ENCODE measurements at places on chromosomes 7 and 10. TPM values are rescaled to one million over a fixed set of nuclear protein-coding genes. Genes with fewer than 3 reads are reported as not detected.

CDC14C gene
- not detected for total RNA-seq

NPTX2 gene
- total RNA-seq, result 12.5 TPM

GIMAP1 gene
- total RNA-seq, result 3.5 TPM

ARHGEF35 gene
- 9.7 TPM for total RNA-seq

CRTAC1 gene
- 11.9 TPM for total RNA-seq

PCLO gene
- 17.7 TPM for total RNA-seq

SP4 gene
- 13.3 TPM for total RNA-seq

FBXL13 gene
- total RNA-seq, result 4.0 TPM

- no peak for DNase-seq
Measured at GRCh38 chr10:24792638-24793037, 69.0 kb upstream of the ARHGAP21 start.

DNA sequence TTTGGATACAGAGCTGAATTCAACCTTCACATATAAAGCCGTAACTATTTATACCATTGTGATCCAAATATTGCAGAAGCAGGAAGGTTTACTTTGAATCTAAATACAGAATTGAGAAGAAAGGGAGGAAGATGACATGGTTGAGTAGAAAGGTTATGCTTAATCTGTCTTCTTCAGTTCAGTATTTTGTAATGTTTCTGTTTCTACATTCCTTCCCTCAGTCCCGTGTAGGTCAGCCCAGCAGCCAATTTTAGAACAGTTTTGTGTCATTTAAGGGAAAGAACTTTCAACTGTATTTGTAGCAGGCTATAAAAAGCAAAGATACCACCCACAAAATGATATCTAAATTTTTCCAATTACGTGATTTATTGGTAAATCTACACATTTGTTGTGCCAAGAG lies 97.4 kb downstream of the CPED1 start:
- DNase-seq, result no peak

- DNase-seq, result no peak
Measured at GRCh38 chr7:32116436-32116835, 46.2 kb upstream of the PDE1C start.

- DNase-seq, result no peak
Measured at GRCh38 chr10:29851241-29851640, 208.1 kb downstream of the JCAD start.

DNA sequence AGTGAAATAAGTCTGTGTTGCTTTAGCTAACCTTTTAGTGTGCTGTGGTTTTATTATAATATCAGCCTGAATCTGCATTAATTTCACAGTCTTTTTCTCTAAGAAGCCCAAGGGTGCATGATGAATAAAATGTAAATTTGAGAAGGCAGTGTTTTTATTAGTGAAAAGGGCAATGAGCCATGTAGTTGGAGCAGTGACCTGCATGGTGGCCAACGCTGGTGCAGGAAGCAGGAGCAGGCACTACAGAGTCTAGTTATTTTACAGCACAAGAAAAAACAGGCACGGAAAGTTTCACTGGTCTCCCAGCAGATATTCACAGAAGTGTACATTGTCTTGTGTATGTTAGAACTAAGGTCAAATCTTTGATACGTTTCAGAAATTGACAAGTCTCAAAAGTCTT lies 247.8 kb downstream of the CELF2 start:
- DNase-seq, result no peak

DNA sequence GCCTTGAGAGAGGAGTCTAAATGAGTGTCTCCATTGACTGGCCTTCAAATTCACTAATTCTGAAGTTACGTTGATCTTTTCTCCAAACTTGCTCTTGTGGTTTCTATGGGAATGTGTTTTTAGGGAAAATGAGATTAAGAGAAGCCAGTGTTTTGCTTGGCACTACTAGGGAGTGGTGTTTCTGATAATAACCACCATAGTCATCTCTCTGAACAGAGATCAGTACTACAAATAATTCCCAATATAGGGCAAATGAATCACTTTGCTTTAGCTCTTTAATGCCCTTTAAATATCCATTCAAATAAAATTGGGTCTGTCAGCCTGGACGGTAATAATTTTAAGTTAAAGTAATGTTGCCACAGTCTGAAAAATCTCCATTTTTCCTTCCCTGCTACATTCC lies 90.8 kb downstream of the NRF1 start:
- DNase-seq, result no peak

DNA sequence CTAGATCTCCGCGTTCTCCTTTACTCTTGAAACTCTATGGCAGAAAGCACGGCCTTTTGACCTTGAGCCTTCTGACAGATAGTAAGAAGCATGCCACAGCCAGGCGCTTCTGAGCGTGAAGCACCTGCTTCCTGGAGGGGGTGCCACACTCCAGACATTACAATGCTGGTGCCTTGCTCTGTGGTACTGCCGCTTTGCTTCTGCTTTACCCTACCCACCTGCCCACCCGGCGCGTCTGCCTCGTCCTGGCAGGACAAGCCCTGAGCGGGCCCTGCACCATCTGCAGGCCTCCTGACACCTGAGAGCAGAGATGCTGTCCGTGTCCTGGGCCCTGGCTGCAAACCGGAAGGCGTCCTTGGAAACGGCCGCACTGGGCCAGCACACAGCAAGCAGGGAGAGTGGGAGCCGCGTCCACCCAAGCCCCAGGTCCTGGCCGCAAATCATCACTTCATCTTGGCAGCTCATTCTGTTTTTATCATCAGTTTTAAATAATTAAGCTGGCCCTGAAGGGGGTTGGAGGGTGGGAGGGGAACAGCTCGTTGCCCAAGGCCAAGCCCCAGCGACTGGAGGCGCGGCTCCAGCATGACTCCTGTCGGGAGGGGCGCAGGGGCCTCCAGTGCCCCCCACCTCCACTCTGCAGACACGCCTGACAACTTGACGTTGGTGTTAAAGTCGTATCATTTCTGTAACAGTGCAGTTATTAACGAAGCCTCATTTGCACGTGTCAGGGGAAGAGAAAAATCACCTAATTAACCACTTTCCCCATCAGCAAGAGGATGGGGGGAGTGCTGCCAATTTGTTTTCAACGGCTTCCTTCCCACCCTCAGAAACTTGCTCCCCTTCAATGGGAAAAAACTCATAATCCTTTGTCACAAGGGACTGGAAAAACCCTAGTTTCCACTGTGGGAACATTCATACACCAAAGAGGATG lies 132.2 kb downstream of the MAD1L1 start:
- no peak for DNase-seq

DNA sequence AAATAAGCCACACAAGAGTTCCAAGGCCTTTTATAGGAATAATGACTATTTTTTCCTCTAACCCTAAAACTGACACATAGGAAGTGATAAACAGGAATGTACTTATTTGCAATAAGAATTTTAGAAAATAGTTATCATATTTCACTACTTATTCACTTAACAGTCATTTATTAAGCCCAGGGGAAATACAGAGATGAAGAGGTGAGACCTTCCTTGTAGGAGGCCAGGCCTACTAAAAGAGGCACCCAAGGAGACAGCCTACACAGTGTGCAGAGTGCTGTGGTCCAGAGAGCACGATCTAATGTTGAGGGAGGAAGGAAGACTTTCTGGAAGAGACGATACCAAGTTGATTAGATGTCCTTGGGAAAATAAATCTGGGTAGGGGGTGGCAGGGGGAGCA lies 45.0 kb upstream of the PPP1R3C start:
- DNase-seq, result no peak

DNA sequence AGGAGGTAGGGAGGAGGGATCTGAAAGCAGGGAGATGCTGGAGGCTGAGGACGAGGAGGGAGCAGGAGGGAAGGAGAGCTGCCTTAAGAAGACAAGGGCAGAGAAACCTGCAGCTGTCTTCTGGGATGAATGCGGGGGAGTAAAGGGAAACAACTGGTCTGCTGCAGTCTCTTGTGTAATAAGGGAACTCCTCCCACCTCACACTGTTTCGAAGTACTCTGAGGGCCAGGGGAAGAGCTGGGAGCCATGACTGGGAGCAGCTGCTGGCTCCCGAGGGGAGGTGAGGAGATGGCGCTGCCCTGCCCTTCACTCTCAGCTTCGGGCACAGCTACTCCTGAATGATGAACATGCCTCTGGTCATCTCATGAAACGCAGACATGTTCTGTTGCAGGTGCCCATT lies 65.1 kb downstream of the CLEC2L start:
- no peak for DNase-seq

DNA sequence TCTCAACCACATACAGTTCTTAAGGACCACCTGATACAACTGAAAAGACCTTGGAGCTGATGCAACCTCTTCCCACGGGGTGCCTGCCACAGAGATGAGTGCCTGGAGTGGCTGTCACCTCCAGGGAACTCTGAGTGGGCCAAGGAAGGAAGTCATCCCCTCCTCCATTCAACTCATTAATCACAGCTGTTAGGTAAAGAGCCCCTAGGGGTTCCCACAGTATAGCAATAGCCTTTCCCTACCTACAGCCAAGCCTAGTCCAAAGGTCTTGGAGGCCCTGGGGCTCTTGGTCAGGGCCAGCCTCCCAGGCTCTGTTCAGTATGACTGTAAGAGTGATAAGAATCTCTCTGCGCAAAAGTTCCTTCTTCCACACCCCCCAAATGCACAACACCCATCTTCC lies 70.4 kb upstream of the NFE2L3 start:
- no peak for DNase-seq

GRCh38 chr7:42236266-42236975 lies 588 bp downstream of the GLI3 start:
- DNase-seq, result peak; percentile 57

- no peak for DNase-seq
Measured at GRCh38 chr7:4734587-4735345, 40.7 kb upstream of the AP5Z1 start.

- DNase-seq, result no peak
Measured at GRCh38 chr7:157445246-157445955, 108.6 kb downstream of the DNAJB6 start.

GRCh38 chr7:139827042-139827441 lies 2.0 kb upstream of the TBXAS1 start:
- no peak for DNase-seq

- no peak for DNase-seq
Measured at GRCh38 chr10:14253711-14254110, 77.0 kb downstream of the FRMD4A start.

DNA sequence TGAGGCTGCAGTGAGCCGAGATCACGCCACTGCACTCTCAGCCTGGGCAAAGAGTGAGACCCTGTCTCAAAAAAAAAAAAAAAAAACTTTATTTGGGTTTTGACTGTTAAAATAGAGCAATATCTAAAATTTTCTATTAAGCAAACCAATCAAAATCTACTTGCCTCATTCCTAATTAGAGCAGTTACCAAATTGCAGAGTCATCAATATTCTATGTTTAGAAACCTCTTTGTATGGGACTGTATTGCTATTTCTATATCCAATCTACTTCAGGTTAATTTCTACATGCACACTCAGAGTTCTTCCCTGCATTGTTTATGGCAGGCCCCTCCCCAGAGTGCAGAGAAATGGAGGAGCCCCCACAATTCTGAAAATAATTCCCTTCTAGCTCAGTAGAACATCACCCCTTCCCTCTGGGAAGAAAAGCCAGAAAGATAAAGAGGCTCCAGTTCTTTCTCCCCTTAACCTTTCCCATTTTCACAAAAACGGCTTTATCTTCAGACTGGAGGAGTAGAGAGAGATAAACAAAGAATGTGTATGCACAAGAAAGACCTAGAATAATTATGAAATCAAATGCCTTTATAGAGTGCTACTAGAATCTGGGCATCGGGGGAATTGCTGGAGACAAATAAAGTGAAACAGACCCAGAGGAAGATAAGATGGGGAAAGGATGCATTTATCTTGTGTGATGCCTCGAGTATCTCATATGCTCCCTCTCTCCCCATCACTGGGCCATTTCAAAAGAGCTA lies 17.9 kb downstream of the SCRN1 start:
- DNase-seq, result no peak
